Right forelimb (tissue), 1 donor: ENCODE measurements at places on chromosomes 7 and 10.

- no peak for DNase-seq
Observed at GRCh38 chr10:51269821-51270220, 195.5 kb downstream of the PRKG1 start.

GRCh38 chr7:130942211-130942964 is 208.4 kb upstream of the KLF14 start:
- DNase-seq, result no peak

DNA sequence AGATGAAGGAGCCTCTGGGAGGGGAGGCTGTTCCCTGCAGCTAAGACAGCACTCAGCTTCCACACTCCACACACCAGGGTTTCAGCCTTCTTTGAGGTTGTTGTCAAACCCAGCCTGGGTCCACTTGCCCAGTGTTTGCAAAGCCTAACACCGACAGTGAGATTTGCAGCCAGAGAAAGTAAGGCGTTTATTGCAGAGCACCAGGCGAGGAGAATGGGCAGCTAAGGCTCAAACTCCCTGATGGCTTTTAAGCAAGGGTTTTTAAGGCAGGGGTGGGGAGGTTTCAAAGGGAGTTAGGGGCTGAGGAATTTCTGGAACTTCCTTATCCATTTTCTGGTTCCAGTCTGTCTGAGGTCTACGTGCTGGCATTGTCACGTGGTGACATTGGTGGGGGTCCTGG is 4.7 kb upstream of the ZNF775 start:
- DNase-seq, result no peak

DNA sequence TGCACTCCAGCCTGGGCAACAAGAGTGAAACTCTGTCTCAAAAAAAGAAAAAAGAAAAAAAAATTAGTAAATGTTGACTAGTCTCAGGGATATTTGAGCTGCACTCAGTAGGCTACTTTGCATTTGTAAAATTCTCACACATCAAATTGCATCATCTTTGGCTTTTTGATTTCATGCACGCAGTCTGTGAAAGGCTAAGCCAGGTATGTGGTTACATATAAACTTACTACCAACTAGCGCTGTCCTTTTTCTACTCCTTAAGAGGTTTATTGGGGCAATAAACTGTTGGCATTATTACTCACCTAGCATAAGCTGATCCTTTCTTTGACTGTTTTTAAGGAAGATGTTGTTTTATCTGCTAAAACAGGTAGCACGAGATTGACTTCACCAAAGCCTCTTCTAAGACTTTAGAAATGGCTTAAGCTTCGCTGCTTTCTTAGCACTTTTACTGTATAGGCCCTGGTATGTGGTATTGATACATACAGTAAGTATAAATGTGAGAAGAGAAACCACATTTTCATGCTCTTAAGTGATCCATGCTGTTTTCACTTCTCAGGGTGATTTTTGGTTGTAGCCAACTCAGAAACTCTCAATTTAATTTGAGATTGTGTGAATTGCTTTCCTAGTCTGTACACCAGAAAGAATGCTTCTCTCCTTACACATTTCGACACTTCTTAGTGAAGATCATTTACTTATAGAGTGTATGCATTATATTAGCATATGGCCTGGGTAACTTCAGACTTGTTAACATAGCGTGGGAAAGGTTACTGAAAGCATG is 323.9 kb downstream of the AUTS2 start:
- no peak for DNase-seq

- no peak for DNase-seq
Observed at GRCh38 chr10:95600158-95600557, 39.0 kb upstream of the SORBS1 start.

DNA sequence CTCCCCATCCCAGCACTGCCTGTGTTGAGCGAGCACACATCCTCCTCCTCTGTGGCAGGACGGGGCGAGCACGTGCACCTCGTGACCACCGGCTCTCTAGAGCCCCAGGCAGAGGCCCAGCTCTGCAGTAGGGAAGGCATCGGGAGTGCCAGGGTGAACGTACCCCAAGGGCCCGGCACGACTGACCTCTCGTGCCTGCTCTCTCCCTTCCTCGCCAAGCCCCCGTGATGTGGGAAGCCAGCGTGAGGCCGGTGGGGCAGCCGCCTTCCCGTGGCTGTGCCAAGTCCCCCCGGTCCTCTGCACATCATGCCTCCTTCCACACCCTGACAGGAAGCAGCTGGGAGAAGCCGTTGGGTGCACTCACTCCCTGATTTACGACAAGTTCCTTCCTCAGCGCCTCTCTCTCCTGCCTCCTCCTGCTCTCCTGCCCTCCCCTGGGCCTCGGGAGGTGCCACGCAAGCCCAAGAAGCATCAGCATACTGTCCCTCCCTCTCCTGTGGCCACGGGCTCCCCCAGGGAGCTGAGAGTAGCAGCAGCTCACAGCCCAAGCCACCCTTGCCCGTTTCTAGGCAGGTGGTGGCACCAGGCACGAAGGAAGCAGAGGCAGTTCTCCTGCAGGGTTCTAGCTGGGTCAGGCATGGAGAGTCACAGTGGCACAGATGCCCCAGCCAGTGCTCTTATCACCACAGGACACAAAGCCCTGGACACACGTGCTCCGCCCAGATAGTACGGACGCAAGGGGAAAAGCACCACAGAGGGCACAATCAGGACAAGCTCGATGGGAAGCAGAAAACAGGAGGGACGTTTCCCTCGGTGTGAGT is 47.0 kb downstream of the AMZ1 start:
- no peak for DNase-seq

GRCh38 chr10:102211615-102212299 is 14.3 kb upstream of the ELOVL3 start:
- no peak for DNase-seq

GRCh38 chr10:80447436-80448190 is 6.5 kb upstream of the TSPAN14 start:
- no peak for DNase-seq

DNA sequence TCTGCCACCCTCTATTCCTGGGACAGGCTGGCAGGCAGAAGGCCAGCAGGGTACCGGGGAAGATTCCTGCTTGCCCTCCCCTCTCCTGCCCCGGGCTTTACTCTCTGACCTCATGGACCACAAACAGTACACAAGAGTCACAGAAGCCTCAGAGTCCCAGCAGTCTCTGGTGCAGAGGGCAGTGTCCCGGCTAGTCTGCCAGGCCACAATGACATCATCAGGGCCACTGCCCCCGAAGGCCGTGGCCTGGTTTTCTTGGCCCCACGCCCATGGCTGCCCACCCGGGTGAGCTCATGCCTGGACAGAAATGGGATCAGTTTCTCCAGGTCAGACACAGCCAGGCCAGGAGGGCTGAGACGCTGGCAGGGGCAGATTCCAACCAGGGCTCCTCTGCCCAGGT is 91.9 kb downstream of the MYL10 start:
- DNase-seq, result peak; percentile 60

GRCh38 chr10:116721547-116722392 is 20.6 kb downstream of the HSPA12A start:
- no peak for DNase-seq

GRCh38 chr10:6023661-6024333 is 38.4 kb downstream of the IL2RA start:
- no peak for DNase-seq

DNA sequence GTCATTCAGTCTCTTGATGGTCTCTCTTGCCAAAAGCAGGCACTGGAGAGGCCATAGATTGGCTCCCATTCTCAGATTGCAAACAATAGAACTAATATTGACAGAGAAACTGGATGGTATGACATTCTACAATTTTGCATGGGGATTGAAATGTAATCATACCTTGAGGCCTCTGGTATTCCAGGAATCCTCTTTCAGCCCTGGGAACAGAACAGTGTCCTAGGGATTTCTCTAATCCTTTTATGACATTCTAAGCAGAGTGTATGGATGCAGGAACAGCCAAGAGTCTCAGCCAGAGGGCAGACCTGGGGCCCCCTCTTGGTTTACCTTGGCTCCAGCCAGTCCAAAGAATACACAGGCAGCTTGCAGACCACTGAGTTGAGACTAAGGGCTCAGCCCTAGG is 206.4 kb downstream of the KCNMA1 start:
- DNase-seq, result no peak

GRCh38 chr7:43753843-43754242 is 4.6 kb upstream of the BLVRA start:
- DNase-seq, result no peak

DNA sequence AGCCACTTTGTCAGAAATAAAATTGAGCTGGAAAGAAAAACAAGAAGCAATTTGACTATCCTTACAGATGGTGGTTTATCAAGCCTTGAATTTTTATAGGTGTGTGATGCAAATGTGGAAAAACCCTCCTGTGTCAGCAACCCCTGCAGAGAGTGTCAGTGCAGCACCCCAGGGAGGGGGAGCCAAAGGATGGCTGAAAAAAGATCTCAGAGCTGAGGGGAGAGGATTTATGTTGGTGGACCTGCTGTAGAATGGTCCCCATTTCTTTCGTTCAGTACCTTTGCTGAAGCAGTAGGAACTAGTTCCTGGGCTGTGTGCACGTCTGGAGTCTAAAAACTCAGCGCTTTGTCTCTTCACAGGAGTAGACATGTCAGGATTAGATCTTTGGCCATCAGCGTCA is 239.0 kb downstream of the PHTF2 start:
- DNase-seq, result no peak

DNA sequence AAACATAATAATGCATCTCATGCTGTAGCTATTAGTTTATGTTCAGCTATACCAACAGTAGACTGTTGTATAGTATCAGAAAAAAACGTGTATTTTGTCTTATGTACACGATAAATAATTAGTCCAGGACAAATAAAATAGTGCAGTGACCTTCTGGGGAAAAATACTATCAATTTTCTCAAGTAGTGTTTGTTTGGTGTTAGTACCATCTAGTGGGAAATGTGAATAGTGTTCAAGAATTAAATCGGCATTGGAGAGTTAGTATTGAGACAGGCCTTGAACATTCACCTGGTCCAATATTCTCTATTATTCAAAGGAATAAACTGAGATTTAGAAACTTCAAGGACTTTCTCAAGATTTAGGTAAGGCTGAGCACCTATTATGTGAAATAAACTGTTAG is 21.7 kb upstream of the OR2A5 start:
- no peak for DNase-seq

DNA sequence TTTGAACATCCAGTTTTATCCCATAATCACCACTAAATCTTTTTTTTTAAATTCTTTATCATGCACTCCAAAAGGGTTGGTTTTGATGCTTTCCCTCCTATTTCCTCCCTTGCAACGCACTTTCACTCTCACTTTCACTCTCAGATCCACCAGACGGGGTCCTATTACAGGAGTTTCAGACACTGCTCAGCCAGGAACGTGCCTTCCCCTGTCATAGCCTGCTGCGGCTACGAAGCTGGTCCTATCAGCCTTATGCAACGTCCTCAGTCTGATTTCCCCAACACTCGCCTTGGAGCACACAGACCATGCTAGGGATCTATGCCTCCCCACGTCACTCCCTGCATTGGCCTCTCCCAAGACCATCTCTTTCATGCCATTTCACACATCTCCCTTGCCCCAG is 23.4 kb downstream of the ZPBP start:
- DNase-seq, result no peak

- DNase-seq, result no peak
Observed at GRCh38 chr10:118977022-118977599, 52.4 kb upstream of the NANOS1 start.

DNA sequence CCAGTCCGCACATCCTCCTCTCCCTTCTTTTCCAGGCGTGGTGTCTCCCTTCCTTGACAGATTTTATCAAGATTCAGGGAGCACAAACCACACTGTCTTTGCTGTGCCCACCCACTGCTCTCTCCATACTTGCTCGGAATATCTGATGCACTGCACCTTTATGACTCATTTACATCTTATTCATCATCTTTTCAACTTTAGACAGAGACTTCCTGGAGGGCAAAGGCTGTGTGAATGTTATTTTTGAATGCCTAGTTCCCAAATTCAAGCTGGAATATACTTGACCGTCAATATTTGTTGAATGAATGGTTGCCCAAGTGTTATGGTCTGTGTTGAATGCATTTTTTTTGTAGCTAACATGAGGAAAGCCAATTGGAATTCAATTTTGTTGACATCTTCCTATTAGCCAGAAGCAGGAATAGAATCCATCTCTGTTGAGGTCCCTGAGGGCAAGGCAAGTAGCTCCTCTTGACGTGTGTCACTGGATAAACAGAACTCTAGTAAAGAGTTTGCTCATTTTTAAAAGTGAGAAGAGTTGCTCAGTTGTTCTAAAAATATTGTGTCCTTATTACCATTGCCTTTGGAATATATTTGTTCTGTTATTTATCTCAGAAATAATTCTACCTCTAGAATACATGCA is 95.0 kb downstream of the KLF6 start:
- DNase-seq, result no peak

GRCh38 chr7:39888171-39888853 is 61.7 kb upstream of the CDK13 start:
- DNase-seq, result no peak

DNA sequence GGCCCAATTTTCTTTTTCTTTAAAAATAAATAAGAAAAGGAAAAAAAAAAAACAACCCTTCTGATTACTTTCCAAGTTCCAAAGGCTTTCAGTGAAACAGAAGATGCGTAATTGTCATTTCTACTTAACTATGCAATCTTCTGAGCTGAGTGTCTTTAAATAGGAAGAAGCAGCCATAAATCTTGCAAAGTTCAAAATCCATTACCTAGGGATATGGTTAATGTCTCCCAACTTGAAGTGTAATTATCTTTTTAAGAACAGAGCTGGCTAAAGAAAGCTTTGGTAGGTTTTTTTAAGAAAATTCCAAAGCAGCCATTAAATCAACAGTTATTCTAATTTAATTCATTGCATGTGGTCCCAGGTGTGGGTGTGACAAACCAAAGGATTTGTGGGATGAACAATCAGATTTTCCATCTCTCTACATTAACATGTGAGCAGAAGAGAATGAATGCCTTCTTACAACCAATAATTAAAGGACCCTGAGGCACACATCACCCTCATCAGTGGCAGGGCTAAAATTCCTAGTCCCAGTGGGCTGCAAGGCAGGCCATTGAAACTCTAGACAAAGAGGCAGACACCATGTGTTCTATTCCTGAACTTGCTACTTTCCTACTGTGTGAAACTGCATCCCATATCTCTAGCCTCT is 419.2 kb downstream of the REEP3 start:
- DNase-seq, result no peak

- DNase-seq, result no peak
Observed at GRCh38 chr10:10460451-10460850, 557.2 kb upstream of the CELF2 start.

- no peak for DNase-seq
Observed at GRCh38 chr10:125699562-125700143, 16.7 kb upstream of the TEX36 start.

GRCh38 chr7:151432658-151433521 is 7.1 kb downstream of the CRYGN start:
- peak; percentile 34 for DNase-seq

GRCh38 chr10:4080225-4080805 is 295.3 kb upstream of the KLF6 start:
- no peak for DNase-seq

GRCh38 chr7:76048668-76048988 is 722 bp downstream of the MDH2 start:
- no peak for DNase-seq

DNA sequence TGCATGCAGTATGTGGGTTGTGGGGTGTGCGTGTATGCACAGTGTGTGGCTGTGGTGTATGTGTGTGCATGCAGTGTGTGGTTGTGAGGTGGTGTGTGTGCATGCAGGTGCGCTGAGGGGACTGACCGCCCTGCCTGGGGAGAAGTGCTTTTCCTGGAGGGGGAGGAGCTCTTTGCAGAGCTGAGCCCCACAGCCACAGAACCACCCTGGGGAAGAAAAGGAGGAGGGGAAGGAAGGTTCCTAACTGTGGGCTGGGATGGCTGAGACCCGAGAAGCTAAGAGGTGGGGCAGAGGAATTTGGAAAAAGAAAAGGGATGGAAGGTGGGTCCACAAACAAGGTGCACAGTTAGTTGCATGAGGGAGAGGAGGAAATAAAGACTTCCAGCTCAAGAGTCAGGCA is at the start of gene TRPV5:
Gene TRPV5 (minus strand): TSS at position 123 of the 400 bp plus-strand sequence. CDS start 287 bp downstream, outside the sequence.
- DNase-seq, result no peak
